ENCODE measurements at places on chromosomes 1 and 21.

- DNase-seq: no peak
These were observed 29.3 kb downstream of the SIPA1L2 start for GRCh38 chr1:232600424-232601258.

GRCh38 chr21:35234725-35235124 lies 185.6 kb upstream of the RUNX1 start:
- DNase-seq: no peak

- no peak for DNase-seq
These were observed 273.7 kb downstream of the NTNG1 start for GRCh38 chr1:107414550-107414949.

- DNase-seq: no peak
These were observed 283.8 kb downstream of the USP25 start for GRCh38 chr21:16013570-16013969.

GRCh38 chr1:58909914-58910681 lies 126.3 kb upstream of the JUN start:
- no peak for DNase-seq

DNA sequence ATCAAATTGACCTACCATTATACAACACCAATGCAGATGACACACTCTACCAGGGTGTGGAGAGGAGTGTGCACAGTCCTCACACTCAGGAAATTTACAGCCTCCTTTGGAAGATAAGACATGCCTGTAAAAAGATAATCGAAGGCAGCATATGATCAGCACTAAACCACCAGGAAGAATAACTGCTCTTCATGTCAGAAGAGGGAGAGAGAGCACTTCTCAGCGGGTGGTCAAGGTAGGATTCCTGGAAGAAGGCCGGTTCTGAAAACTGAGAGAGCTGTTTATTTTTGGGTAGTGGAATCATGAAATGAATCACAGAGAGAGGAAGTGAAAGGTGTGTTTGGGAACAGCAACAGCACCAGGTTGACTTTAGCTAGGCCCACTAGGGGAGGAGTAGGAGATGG lies 14.0 kb upstream of the ZNF697 start:
- DNase-seq: no peak

DNA sequence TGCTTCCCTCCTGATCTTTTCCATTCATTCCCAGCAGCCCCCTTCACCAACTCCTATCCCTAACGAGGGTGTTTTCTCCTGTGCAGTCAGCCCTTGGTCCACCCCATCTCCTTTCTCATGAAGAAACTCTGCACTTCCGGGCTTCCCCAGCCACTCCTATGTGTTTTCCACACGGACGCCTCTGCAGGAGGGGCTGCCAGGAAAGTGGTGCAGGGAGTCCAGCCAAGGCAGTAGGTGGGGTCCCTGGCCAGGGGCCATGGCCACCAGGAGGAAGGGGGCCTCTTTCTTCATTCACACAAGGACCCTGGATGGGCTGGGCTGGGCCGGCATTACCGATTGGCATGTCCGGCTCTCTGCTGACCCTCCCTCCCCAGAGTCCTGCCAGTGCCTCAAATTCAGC lies 72.8 kb upstream of the EFHD2 start:
- no peak for DNase-seq
